ENCODE measurements at places on chromosomes 3 and 15. TPM values are rescaled to one million over a fixed set of nuclear protein-coding genes. Genes with fewer than 3 reads are reported as not detected.

Gene TNFSF10
- total RNA-seq, result 23.8 TPM

DNA sequence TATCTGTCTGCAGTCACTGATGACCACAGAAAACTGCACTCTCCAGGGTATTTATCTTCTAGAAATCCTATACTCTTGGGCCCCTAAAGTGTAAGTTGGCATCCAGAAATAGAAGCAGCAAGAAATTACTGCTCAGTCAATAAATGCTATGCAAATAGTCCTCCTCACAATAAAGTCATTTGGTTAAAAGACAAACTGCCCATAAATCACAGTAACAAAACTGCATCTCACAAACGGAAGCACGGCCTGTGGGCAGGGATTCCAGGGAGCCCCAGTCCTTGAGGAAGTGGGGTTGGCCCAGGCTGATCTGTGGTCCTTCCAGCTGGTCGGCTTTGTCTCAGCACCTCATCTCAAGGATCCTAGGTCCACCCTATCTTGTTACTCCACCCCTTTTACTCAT lies 29.7 kb upstream of the SPATA12 start:
- DNase-seq, result no peak

- DNase-seq, result no peak
These were observed 28.9 kb downstream of the INSYN1 start for GRCh38 chr15:73724212-73724611.

GRCh38 chr15:33326908-33327307 lies 16.1 kb downstream of the RYR3 start:
- no peak for DNase-seq

DNA sequence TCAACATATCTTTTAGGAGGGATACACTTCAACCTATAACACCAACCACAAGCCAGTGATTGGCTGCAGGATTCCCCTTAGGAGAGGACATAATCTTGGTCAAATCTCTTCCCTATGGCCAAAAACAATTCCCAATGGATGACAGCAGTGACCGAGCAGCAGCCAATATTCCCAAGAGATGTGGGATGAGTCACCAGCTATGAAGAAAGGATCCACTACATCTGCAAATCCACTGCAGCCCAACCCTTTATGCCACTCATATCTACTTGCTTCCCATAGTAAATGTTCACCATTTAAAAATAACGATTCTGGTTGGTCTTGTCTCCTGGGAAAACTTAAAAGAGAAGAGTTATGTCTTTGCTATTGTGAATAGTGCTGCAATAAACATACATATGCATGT lies 4.5 kb upstream of the IQCF5 start:
- no peak for DNase-seq

DNA sequence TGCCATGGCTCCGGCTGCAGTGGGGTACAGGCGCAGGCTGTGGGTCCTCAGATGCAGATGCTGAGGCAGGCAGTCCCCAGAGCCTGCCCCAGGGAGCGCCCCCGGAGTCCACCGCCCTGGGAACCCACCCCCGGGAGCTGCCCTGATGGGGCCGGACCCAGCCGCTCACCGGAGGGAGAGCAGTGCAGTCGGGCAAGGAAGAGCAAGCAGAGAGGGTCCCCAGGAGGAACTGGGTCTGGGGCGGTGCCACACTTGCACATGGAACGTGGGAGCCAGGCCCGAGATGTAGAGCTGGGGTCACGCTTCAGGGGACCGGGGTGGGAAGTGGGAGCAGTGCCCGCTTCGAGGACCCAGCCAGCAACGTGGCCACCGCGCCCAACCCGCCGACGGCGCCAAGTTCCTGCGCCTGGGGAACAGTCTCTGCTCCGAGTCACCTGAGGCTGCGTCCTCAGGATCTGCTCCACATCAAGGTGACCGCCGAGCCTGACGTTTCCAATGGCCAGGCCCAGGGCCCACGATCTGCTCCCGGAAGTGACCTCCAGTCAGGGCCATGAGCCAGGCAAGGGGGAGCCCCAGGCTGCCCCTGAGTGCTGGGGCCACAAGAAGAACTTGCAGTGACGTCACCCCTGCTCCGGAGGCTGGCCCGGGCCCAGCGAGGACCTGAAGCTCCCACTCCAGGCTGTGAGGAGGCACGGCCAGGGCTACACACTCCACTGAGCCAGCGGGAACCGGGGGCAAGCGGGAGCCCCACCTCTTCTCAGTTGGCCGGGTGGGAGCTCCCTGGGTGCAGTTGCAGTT lies 27.0 kb upstream of the TFG start:
- no peak for DNase-seq
